ENCODE measurements at places on chromosomes 3 and 15. TPM values are rescaled to one million over a fixed set of nuclear protein-coding genes. Genes with fewer than 3 reads are reported as not detected.

PLSCR4 gene
- total RNA-seq, result 53.5 TPM

CCR2 gene
- total RNA-seq, result 3.1 TPM

TMEM108 gene
- total RNA-seq, result 0.82 TPM

ACKR2 gene
- 1.5 TPM for total RNA-seq

PGBD4 gene
- 0.54 TPM for total RNA-seq

OR4M2 gene
- total RNA-seq, result not detected

SOX2 gene
- total RNA-seq, result 7.7 TPM

GPR87 gene
- total RNA-seq, result not detected

WDR72 gene
- total RNA-seq, result 0.16 TPM

DNA sequence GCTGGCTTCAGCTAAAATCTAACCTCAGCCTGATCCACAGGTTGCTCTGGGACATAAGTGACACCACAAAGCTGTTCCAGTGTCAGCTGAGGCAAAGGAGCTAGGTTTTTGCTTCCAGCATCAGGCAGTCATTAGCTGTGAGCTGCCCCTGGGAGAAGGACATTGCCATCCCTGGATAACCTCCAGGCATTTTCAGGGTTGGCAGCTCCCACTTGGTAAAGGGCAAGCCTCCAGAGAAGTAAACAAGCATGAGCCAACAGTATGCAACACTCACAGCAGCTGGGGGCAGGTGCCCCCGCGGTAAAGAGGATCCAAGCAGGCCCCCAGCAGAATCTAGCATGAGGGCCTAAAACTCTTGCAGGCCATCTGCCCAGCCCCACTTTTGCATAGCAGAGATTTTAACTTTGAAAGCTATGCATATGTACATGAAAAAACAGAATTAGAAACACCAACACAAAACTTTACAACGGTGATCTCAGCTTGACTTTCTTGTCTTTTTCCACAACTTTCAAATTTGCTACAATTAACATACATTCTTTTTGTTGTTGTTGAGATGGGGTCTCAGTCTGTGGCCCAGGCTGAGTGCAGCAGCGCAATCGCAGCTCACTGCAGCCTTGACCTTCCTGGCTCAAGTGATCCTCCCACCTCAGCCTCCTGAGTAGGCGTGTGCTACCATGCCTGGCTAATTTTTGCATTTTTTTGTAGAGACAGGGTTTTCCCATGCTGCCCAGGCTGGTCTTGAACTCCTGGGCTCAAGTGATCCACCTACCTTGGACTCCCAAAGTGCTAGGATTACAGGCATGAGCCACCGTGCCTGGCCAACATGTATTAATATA is 83.8 kb upstream of the TPM1 start:
- peak; percentile 72 for DNase-seq

DNA sequence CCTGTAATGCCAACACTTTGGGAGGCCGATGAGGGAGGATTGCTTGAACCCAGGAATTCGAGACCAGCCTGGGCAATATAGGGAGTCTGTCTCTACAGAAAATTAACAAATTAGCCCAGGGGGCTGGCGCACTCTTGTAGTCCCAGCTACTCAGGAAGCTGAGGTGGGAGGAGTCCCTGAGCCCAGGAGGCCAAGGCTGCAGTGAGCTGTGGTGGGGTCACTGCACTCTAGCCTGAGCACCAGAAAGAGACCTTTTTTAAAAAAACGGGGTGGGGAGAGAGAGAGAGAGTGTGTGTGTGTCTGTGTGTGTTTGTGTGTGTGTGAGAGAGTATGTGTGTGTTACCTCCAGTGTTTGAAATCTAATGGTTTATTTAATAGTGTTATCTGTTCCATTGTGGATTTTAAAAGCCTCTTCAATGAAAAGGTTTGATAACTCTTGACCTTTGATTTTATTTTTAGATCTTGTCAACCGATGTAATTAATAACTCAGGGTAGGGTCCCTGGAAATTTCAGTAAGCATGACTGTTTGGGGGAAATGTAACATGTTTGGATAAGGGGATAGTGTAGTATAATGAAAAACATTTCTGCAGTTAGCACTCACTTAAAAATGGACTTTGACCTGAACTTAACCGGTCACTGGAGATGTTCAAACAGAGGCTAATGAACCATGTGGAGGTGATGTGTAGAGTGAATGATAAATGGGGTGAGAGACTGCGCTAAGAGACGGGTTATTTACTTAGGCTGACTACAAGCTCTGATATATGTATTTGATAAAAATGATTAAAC is 29.7 kb downstream of the LRCH3 start:
- DNase-seq, result no peak

DNA sequence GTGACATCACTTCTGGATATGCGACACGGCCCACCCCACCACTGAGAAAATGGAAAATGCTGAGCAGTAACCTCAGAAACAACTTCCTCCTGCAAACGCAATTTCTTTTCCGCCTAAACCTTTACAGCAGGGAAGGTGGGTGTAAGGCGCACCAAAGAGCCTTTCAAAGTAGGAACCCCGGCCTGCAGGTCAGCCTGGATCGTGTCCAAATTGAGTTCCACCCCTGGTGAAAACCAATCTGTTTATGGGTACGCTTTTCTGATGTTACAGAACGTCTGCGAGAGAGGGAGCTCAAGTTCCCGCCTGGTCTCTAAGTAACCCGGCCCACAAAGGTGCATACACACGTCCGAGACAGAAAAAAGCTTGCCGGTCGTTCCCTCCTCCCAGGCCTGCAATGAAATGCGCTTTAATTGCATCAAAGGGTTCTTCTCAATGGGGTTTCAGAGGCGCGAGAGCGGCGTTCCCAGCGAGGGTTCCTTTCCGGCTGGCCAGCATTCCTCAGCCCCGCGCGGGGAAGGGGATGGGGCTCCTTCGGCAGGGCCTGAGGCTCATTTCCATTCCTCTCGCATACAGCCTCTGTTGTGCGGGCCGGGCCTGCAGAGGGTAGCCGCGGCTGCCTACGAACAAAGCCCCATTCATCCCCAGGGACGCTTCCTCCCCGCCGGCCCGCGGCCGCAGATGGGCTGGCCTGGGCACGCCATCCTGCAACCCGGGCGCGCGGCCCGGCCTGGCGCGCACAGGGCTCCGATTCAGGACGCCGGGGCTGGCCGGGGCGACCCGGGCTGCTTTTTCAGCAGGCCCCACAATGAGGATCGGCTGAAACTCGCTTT is 138.1 kb downstream of the TMCO5A start:
- peak; percentile 84 for DNase-seq

GRCh38 chr3:159170436-159171003 is 368.7 kb downstream of the MFSD1 start:
- no peak for DNase-seq

DNA sequence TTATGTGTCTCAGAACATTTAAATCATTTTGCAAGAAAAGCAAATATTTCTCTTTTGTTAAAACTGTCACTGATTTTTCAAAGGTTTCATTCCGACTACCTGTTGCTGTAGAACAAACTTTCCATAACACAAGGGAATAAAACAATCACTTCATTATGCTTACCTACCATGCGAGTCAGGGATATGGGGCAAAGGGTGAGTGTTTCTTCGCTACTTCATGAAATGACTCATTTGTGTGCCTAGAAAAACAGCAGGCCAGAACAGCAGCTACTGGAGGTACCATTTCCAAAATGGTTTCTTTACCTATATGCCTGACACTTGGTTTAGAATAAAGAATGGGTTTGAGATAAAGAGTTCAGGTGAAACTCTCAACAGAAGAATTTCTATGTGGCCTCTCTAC is 712.5 kb downstream of the PLOD2 start:
- DNase-seq, result no peak

- no peak for DNase-seq
These were observed 32.5 kb downstream of the KLF13 start for GRCh38 chr15:31358957-31359701.

- no peak for DNase-seq
These were observed 50.6 kb downstream of the KY start for GRCh38 chr3:134600206-134600605.

GRCh38 chr3:12797124-12797891 is 828 bp downstream of the CAND2 start:
- DNase-seq, result no peak

GRCh38 chr3:160678292-160678842 is 1.4 kb downstream of the ARL14 start:
- no peak for DNase-seq

GRCh38 chr3:71399478-71399877 is 184.1 kb downstream of the FOXP1 start:
- DNase-seq, result no peak

GRCh38 chr15:48507416-48508065 is 138.0 kb downstream of the FBN1 start:
- DNase-seq, result no peak

GRCh38 chr3:25468866-25469319 is 40.8 kb downstream of the RARB start:
- DNase-seq, result peak; percentile 89

- no peak for DNase-seq
These were observed 5.8 kb downstream of the HYAL2 start for GRCh38 chr3:50316657-50317242.

GRCh38 chr3:45612918-45613602 is 18.5 kb downstream of the LIMD1 start:
- no peak for DNase-seq

- DNase-seq, result no peak
These were observed 708 bp upstream of the PTPN23 start for GRCh38 chr3:47380026-47380600.

- no peak for DNase-seq
These were observed 6.8 kb upstream of the ONECUT1 start for GRCh38 chr15:52796753-52797520.

DNA sequence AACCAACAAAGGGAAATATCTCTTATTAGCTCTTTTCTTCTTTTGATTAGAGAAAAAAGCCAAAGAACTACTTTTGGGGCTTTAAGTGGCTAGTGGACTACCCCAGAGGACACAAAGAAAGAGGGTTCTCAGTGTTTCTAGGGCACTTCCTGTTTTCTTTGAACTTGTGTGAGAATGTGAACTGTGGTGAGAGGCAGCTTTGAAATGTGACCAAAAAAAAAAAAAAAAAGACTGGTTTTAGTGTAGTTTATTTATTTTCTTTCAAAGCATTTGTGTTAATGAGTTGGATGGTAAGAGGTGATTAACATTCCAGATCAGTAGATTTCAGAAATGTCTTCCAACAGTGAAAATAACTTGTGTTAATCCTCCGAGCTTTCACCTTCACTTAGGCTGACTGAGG is 32.4 kb downstream of the SELENOT start:
- DNase-seq, result no peak

- no peak for DNase-seq
These were observed 16.9 kb downstream of the POPDC2 start for GRCh38 chr3:119643528-119643927.

GRCh38 chr15:81182756-81183438 is 13.8 kb upstream of the IL16 start:
- DNase-seq, result peak; percentile 70

GRCh38 chr3:10160346-10160745 is 4.4 kb upstream of the IRAK2 start:
- no peak for DNase-seq

DNA sequence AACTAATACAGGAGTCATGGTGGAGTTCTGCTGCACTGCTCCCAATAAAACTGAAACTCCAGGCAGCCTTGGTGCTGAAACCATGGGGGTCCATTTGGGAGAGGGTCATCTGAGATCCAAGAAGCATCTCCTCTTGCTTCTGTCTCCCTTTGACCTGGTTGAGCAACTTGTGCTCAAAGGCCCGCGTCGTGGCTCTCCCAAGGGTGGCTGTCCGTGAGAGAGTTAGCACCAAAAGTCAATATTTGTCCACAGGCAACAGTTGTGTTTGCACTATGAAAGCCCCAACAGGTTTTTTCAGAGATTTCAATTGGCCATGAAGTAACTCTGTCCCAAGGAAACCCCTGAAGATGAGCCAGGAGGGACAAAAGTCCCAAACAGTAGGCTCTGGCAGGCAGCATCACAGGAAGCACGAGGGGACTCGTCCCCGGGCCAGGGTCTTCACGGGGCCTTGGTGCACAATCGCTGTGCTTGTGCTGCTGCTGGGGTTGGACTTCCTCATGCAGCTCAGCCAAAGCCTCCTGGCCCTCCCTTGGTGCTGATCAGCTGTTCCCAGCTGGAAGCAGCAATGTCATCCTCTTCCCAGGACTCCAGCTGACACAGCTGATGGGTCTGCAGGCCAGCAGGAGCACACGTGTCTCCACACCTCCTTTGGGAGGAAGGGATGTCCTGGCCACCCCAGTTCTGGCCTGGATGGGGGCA is 39.4 kb upstream of the WNT5A start:
- DNase-seq, result no peak

DNA sequence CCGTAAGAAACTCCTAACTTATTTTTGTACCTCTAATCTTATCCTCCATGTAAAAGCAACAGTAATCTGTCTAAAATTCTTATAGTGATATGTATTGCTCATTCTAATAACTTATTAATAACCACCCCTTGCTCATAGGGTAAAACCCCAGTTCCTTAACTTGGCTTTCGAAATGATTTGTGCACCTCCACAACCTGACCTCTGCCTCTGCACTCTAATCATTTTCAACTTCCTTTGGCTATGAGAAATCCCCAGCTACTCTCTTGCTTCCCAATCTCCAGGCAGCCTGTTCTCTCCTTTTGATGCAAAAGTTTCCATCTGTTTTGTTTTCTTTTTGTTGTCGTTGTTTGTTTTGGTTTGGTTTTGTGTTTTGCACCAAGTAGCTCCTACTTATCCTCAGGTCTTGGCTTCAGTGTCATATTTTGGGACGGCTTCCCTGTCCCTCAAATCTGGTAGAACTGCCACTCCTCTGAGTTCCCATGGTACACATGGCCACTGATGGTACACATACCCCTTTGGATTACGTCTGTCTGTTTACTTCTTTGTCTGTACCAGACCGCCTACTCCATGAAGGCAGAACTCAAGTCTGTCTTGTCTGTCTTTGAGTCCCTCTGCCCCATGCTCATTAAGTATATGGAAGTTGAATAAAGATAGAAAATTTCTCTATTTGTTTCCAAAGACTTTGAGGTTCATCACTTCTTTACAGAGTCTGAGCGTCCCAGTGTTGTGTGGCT is 105.6 kb upstream of the TGFBR2 start:
- DNase-seq, result no peak

DNA sequence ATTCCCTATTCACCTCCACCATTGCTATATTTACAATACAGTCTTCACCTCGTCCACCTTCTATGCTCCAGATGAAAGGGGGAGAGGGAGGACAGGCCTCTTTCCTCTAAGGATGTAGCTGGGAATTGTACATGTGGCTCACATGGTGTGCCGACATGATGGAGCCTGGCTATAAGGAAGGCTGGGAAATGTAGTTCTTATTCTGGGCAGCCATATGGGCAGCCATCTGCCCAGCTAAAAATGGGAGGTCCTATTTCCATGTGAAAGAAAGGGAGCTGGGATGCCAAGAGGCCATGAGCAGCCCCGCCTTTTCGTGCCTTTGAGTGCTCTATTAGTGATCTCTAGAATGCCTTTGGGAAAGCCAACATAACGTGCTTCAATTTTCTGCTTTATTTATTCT is 27.1 kb upstream of the MGLL start:
- no peak for DNase-seq

DNA sequence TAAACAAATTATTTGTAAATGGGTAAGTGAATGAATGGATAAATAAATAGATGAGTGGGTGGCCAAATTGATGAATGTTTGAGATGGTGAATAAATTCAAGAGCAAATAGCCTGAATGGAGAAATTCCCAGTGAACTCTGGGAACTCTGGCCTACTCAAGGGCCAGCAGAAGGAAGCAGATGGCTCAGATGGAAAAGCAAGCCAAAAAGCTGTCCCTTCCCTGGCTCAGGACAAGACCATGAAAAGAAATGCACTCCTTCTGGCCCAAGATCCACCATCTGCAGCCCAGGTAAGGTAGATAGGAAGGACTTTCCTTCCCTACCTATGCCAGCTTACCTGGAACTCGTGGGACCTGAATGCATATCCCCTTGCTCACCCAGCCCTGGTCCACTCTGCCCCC is 37.6 kb upstream of the CLDN18 start:
- no peak for DNase-seq
